ENCODE measurements at places on chromosomes 16 and 17.

DNA sequence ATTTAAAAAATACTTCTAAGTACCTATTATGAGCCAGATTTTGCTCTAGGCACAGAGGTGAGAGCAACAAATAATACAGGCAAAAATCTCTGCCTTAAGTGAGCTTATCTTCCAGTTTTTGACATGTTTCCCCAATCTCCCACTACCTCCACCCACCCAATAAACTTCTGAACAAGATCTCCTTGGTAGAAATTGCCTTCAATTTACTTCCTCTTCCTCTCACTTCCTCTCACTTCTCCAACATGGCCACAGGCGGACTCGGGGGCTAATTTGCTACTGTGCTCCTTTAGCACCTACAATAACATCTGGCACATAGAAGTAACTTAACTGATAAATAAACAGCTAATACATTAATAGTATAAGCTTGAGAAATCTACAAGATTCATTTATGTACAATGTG lies 82.6 kb downstream of the CACNG1 start:
- ATAC-seq, result no peak

DNA sequence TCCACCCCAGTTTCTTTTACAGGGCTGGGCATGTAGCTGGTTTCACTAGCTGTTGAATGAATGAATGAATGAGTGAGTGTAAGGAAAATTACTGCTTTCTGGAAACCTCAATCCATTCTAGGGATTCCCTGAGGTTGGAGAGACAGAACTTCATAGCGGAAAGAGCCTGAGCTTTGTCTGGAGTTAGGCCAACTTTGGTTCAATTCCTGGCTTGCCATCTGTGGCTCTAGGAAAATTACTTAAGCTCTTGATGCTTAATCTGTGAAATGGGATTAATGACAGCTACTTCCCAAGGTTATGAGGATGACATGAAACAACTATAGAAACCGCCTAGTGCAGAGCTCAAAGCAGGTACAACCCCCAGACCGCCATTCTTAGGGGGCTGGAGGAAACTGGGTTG lies 76.3 kb upstream of the AXIN2 start:
- no peak for ATAC-seq

- no peak for ATAC-seq
These were observed 236.8 kb downstream of the IRX3 start for GRCh38 chr16:54049591-54050458.

DNA sequence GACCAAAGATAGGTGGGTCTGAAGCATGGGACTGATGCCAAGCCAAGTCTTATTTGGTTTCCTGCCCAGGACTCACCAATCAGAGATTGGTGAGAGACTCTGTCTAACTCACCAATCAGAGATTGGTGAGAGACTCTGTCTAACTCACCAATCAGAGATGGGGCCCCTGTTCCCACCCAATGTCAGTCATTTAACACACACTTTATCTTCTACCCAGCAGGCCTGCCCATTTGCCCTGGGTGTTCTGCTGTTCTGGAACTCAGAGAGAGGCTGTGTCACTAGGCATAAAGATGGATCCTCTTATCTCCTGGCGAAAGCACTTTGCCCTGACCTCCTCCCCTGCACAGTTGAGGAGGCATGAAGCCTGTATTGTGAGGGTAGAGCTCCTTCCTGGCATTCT lies 5.4 kb upstream of the RHOT1 start:
- no peak for ATAC-seq

- no peak for ATAC-seq
These were observed 9.4 kb downstream of the PLD6 start for GRCh38 chr17:17196776-17197175.

DNA sequence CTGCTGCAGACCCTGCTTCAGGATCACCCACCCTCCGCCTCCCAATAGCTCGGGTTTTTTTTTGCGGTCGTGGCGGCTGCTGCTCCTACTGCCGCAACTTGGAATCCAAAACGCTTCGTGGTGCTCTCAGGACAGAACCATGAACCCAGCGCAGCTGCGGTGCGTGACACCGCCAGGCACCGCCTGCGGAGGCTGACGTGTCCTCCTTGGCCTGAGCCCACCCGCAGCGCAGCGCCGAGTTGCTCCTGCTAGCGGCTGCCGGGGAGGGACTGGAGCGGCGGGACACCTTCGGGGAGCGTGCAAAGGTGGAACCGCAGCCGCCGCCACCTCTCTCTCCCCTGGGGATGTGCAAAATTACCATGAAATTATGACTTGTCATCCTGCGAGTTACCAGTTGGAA lies 1893.0 kb downstream of the TP53TG3F start:
- ATAC-seq, result no peak

- ATAC-seq, result no peak
These were observed 16.1 kb upstream of the CRHR1 start for GRCh38 chr17:45768000-45768399.

GRCh38 chr17:61276806-61277205 lies 122.8 kb upstream of the TBX2 start:
- no peak for ATAC-seq

DNA sequence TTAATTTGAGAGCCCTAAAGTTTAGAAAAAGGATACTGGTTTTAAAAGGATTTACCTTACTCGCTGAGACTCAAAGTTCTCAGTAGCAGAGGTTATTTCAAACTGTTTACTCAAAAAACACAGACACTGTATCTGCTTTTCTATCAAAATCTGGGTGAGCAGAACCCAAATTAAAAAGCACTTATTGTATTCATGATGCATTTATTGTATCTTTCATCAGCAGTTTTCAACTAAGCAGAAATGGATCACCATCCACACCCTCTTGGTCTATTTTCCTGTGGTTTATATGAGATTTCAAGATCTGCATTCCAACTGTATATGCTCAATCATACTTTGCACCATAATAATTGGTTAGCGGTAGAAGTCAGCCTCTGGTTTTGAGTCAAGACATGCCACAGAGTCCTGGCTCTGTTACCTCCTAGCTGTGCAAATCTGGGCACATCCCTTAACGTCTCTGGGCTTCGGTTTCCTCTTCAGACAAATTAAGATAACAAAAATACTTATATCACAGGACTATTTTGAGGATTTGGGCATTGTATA lies 109.5 kb downstream of the ASIC2 start:
- ATAC-seq, result no peak

DNA sequence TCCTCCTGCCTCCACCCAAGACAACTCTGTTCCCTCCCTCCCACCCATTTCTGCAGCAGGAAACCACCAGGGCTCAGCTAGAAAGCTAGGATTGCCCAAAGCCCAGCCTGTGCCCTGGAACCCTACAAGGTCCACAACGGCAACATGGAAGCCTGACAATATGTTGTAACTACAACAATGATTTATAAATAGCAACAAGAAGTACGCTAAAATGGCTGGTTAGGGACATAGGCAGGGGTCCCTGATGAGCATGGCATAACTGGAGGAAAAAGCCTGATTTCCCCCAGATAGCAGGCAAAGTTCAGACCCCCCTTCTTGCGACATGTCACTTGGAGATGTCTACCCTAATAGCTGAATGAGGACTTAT lies 6.6 kb downstream of the ST3GAL2 start:
- ATAC-seq, result no peak

DNA sequence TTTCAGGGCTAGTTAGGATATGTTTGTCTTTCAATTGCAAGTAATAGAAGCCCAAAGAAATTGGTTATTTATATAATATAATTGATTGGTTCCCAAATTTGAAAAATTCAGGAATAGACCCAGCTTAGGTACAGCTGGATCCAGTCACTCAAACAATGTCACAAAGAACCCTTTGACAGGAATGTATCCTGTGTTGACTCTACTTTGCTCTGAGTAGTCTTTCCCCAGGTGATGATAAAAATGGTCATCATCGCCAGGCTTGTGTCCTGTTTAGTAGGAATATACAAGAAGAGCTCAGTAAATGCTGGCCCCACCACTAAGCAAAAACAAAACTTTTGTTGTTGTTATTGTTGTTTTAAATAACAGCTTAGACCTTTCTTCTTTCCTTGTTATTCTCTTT lies 35.0 kb downstream of the MAPT start:
- no peak for ATAC-seq

GRCh38 chr17:49935526-49936210 lies 33.3 kb upstream of the DLX4 start:
- ATAC-seq, result no peak

GRCh38 chr17:75625813-75626486 lies 7.3 kb upstream of the SMIM5 start:
- peak; percentile 25 for ATAC-seq

DNA sequence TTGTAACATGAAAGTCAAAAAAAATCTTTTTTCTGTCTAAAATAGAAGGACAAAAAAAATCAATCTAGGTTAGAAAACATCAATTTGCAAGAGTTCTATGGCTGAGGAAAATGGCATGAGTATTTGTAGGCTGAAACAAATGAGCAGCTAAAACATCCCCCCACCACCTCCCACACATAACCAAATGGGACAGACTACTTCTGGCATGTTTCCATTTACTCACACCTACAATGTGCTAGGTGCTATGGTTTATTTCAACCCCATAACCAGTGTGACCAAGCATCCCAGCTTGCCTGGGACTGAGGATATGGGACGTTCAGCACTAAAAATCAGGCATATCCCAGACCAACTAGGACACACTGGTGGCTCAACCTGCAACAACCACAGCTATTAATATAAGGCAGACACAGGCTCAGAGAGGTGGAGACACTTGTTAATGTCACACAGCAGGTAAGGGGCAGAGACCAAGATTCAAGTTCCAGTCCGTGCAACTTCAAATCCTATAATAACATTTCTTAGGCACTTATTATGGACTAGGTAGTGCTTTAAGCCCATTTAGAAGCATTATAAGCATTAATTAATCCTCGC lies 96.0 kb downstream of the XYLT1 start:
- no peak for ATAC-seq

GRCh38 chr17:8803531-8804420 lies 4.6 kb upstream of the MFSD6L start:
- no peak for ATAC-seq

GRCh38 chr17:31967648-31968047 lies 30.8 kb downstream of the SUZ12 start:
- ATAC-seq, result no peak

GRCh38 chr16:27769561-27770255 lies 219.8 kb downstream of the KATNIP start:
- ATAC-seq, result no peak

GRCh38 chr17:68585643-68586042 lies 15.5 kb downstream of the FAM20A start:
- peak; percentile 82 for ATAC-seq

- ATAC-seq, result peak; percentile 52
These were observed 5.0 kb downstream of the CA4 start for GRCh38 chr17:60154616-60155426.

- ATAC-seq, result no peak
These were observed 12.5 kb downstream of the TSR1 start for GRCh38 chr17:2323629-2324314.

- ATAC-seq, result no peak
These were observed 17.0 kb upstream of the UBTF start for GRCh38 chr17:44236444-44236991.

DNA sequence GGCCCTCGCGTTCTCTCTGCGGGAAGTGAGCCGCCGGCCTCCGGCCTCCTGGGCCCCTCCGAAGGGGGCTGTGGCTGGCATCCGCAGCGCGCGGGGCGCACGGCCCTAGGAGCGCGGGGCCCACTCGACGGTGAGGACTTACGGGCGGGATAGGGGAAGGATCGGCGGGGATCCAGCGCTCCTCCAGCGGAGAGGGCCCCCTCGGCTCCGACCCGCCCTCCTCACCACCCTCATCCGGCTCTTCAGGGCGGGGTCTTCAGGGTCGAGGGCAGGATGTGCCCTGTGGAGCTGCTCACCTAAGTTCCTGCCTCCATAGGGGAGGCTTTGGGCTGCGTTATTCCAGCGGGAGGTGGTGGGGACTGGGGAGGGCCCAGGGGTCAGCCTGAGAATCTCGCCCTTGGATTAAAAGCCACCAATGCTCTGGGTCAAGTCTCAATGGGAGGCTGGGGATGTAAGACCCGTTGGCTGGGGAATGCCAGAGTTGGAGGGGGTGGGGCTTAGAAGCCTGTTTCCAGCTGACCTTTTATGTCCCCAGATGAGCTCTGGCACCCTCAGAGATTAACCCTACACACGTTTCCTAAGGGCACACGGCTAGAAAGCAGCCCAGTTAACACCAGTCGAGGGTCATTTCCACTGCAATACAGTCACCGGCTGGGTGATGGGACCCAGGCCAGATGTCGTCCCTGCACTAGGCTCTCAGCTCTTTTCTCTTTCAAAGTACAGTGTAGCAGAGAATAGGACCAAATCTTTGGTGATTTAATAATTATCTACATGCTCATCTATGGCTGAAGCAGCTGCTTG lies 13.4 kb downstream of the TBX2 start:
- no peak for ATAC-seq

- no peak for ATAC-seq
These were observed 160.0 kb downstream of the CBLN1 start for GRCh38 chr16:49121636-49122035.

GRCh38 chr17:47649972-47650524 lies 329 bp downstream of the KPNB1 start:
- peak; percentile 27 for ATAC-seq

DNA sequence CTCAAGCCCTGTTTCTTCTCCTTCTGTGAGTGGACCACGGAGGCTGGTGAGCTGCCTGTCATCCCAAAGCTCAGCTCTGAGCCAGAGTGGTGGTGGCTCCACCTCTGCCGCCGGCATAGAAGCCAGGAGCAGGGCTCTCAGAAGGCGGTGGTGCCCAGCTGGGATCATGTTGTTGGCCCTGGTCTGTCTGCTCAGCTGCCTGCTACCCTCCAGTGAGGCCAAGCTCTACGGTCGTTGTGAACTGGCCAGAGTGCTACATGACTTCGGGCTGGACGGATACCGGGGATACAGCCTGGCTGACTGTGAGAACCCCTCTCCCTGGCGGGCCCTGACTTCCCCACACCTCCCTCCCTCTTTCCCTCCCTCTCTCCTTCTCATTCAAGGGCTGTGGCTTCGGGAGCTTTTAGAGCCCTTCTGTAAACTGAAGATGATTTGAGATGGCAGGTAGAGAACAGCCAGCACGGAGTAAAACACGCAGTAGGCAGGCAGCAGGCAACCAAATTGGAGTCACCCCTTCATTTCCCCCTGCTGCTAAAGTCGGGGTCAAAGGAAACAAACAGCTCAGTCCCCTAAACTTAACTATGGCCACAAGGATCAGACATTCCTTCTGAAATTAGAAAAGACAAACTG lies 3.9 kb downstream of the SPACA3 start:
- no peak for ATAC-seq
